ENCODE measurements at places on chromosomes 6 and 20. TPM values are rescaled to one million over a fixed set of nuclear protein-coding genes. Genes with fewer than 3 reads are reported as not detected.
A peak's percentile ranks its signal among the peaks of the same experiment; 100 is the strongest.

Gene SMIM8
- total RNA-seq, result 3.3 TPM

Gene OOEP
- not detected for total RNA-seq

Gene IP6K3
- total RNA-seq, result 0.06 TPM

- no peak for DNase-seq
These were observed 249.9 kb downstream of the KHDC1L start for GRCh38 chr6:72975352-72975752.

DNA sequence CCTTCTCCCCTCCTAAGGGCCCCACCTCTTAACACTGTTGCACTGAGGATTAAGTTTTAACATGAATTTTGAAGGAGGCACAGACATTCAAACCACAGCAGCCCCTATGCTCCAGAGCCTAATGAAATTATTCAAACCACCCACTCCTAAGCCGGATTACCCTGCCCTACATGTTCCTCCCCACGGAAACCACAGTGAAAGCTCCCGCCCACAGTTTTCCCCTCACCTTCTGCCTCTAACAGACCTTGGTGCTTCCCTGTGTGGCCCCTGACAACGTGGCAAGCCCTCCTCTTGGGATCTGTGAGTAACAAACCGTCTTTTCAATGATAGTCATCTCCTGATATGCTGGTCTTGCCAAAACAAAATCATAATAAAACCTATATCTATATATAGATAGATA, 74.8 kb downstream of the RIN2 start:
- DNase-seq, result no peak

GRCh38 chr6:51283723-51284355, 465.2 kb downstream of the TFAP2B start:
- no peak for DNase-seq

GRCh38 chr6:26651133-26651781, 8.3 kb downstream of the ZNF322 start:
- no peak for DNase-seq

DNA sequence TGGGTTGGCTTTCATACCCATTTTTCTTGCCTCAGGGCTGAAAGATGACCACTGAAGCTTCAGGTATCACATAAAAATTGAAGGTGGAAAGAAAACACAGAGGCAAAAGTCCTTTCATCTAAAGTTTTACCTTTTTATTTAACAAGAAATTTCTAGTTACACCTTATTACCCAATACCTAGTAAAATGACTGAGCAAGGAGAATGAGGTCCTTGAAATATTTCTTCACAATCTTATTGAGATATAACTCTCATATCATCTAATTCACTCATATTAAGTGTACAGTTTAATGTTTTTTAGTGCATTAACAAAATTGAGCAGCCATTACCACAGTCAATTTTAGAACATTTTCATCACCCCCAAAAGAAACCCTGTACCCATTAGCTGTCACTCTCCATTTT, 112.9 kb upstream of the ADTRP start:
- no peak for DNase-seq

DNA sequence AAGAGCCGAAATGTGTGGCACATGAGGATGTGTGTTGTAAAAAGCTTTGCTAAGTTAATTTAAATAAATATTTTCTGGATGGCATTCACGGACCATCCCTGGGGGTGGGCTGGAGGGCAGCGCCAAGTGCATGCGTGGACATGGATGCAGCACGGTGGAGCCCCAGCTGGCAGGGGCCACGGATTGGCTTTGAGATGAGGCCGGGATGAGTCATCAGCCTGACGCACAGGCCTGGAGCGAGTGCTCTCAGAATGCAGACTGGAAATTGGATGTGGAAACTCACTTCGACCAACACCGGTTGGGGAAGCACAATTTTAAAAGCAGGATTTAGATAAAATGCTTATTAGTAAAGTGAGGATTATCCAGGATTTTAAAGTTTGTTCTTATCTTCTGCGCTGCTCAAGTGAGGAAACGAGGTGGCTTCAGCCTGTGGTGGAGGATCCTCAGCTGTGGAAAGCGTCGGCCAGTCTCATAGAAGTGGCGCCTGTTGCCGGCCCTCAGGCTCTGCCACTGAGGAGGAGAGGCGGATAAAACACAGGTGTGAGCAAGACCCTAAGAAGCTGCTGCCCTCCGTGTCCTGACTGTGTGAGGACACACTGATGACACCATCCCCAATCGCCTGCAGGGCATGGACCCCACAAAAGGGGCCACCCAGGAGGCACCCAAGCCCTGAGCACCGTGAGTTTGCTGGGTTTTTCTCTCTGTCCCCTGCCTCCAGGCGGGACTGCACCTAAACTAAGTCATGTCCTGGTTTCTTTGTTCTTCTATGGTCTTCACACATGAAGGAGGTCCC, 279.7 kb downstream of the CDH4 start:
- peak; percentile 33 for DNase-seq

DNA sequence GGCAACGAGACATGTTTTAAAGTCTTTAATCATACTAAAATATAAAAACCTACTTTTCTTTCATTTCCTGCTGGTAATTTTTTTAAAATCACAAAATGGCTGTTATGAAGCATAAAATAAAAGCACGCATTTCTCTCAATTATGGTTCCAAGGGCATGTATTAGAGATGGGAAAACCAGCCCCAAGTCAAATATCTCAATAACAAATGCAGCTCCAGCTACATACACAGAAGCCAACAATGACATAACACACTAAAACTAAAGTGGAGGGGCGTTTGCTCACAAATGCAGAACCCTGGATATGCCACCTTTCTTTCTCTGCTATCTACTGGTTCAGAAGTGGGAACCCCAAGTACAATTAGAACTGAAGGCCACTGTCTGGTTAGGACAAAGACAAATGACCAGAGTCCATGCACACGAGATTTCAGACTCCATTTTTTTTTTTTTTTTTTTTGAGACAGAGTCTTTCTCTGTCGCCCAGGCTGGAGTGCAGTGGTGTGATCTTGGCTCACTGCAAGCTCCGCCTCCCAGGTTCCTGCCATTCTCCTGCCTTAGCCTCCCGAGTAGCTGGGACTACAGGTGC, 27.8 kb downstream of the EZR start:
- no peak for DNase-seq

- no peak for DNase-seq
These were observed 8.0 kb upstream of the PMEPA1 start for GRCh38 chr20:57717797-57718196.
